ENCODE measurements at places on chromosomes 16 and 17. TPM values are rescaled to one million over a fixed set of nuclear protein-coding genes. Genes with fewer than 3 reads are reported as not detected.

DNA sequence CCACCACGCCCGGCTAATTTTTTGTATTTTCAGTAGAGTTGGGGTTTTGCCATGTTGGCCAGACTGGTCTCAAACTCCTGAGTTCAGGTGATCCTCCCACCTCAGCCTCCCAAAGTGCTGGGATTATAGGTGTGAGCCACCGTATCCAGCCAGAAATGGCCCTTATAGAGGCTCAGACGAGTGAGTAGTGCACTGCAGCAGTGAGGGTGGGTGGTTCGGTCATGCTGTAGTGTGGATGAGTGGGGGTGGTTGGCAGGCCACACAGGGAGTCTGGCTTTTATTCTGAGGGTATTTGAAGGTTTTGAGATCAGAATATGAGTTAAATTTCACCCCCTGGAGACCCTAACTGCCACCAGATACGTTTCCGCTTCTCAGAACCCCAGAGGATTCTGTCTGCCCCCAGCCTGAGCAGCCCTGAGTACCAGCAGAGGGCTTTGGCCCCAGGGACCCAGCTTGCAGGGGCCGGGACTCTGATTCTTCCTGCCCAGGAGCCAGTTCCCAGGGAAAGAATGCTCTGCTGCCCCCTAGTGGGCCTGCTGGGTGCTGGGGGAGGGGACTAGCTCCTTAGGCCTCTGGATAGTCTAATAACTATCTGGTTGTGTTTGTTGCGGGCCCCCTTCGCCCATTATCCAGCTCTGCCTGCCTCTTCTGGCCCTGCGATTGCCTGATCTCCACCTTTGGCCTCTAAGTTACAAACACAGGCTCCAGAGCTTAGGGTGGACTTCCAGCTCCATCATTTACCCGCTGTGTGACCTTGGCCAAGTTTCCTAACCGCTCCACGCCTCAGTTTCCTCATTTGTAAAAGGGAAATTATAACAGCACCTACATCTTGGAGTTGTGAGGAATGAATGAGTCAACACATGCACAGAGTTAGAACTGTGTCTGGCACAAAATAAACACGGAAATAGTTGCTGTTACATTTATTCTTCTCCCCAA, 2.0 kb downstream of the ZNF771 start:
- DNase-seq = peak; percentile 85

TEKT5 gene
- polyA plus RNA-seq = 0.26 TPM

VTN gene
- 15.4 TPM for polyA plus RNA-seq

GRCh38 chr16:88384222-88385111, 1.7 kb downstream of the ZNF469 start:
- no peak for DNase-seq

ABCC3 gene
- polyA plus RNA-seq = 10.5 TPM

- DNase-seq = no peak
Observed at GRCh38 chr16:55039511-55039910, 108.8 kb downstream of the IRX5 start.

GP1BA gene
- 2.0 TPM for polyA plus RNA-seq

- DNase-seq = no peak
Observed at GRCh38 chr17:78322858-78323455, 36.9 kb downstream of the SOCS3 start.

DNA sequence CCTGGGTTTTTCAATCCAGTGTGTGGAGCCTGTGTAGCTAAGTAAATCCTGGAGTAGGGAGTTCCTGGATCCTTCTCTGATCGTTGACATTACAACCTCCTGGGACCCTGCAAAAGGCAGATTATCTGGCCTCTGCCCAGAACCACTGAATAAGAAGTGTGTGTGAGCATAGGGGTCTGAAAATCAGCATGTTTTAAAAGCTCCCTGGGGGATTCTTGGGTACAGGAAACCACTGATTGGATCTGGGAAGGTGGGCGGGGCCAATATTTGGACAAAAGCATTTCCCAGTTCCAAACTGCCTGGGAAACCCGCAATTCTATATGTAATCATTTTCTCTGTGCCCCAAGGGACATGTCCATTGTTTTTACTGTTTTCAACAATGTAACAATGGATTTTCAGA, 27.2 kb upstream of the BEAN1 start:
- DNase-seq = no peak

GRCh38 chr16:11188801-11189740, 66.9 kb downstream of the SOCS1 start:
- DNase-seq = no peak

GRCh38 chr16:81349608-81350305, 35.0 kb downstream of the GAN start:
- DNase-seq = no peak

HS3ST3B1 gene
- 25.7 TPM for polyA plus RNA-seq

GRCh38 chr16:16157166-16157565, 66.1 kb downstream of the ABCC6 start:
- no peak for DNase-seq

DNA sequence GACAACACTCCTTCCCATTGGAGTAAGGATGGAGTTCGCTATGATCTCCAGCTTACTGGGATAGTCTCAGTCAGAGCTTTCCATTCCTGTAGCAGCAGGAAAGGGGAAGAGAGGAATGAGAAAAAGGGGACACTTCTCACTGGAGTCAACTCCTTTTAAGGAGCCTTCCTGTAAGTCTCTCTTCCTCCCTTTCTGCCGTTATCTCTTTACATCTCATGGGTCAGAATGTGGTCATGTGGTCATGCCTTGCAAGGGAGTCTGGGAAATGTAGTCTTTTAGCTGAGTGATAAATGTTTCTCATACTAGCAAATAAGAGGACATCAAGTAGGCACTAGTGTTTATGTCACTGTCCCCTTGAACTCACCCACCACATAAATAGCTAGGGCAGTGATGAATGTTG, 227.3 kb downstream of the HAPSTR1 start:
- no peak for DNase-seq

TSPAN10 gene
- polyA plus RNA-seq = 3.9 TPM

EXOC3L1 gene
- 4.3 TPM for polyA plus RNA-seq

- no peak for DNase-seq
Observed at GRCh38 chr17:43402078-43402477, 3.3 kb downstream of the ARL4D start.

DNA sequence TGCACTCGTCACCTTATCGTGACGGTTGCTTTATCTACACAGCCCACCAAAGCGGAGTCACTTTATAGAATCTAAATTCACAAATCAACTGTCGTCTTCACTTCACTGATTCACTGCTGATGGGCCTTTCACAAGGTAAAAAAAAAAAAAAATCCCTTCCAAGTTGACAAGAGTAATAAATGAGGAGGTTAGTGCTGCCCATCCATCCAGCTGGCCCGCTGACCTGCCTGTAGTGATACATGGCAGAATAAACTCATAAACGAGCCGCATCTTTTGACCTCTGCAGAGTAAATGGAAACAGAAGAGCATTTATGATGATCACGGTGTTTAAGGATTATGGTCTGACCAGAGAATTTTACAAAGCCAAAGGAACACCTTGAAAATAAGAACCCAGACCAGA, 227.3 kb upstream of the IRX5 start:
- DNase-seq = no peak

- no peak for DNase-seq
Observed at GRCh38 chr17:82355770-82356427, 3.1 kb upstream of the TEX19 start.

KRT32 gene
- not detected for polyA plus RNA-seq

GRCh38 chr17:14135906-14136590, 66.7 kb downstream of the COX10 start:
- DNase-seq = no peak

RNU2-1 gene
- polyA plus RNA-seq = not detected

DNA sequence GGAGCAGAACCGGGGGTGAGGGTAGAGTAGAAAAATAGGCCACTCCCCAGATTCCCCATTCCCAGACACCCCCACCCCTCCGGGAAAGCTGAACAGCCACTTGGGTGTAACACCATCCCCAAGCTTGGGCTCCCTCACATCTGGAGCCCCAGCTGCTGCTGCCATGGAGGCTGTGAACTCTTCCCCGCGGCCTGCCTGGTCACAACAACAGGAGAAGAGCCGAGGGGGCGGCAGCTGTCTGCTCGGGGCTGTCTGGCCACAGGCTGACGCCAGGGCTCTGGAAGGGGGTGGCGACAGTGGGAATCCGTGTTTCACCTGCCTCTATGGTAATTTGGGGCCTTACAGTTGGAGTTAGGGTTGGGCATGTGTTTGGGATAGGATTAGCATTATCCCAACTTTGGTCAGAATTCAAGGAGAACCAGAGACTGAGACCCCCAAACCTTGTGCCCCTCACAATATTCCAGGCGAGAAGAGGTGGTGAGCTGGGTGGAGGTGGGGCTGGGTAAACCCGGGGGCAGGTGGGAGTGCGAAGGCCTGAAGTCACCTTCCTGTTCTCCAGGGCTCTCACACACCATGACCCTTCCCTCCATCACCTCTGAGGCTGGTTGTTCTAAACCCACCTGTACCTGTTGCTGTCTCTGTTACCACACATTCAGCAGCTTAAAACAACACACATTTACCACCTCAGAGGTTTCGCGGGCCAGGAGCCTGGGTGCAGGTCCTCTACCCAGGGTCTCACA, 29.7 kb upstream of the NXPH3 start:
- DNase-seq = no peak
